ENCODE measurements at places on chromosomes 5 and 9.

DNA sequence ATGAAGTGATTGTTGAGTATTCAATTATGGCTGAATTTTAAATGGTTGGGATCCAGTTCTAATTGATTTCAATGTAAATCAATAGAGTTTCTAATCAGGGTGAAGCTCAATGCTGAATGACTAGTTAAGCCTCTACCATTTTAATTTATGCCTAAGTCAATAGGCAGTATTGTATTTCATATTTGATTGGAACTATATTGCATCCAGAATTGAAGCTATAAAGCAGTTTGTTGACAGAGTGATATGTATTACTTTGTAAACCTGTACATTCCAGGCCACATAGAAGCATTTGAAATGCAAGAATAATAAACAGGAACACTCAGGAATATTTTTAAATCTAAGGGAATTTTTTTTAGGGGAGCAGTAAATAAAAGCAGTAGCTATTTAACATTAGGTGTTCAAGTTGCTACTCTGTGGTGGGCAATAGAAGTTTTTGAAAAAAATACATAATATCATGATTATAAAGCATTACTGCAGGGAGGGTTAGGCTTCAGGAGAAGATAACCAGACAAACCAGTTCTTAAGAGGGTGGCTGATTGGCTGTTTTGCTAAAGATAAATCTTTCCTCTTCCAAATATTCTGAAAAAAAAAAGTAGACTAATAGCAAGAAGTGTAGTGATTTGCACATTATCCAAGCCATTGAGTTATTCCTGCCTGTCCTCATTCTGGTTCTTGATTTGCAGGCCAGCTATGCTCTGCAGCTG is 492.0 kb upstream of the MEF2C start:
- no peak for DNase-seq

- no peak for DNase-seq
Observed at GRCh38 chr5:23763170-23763569, 255.8 kb downstream of the PRDM9 start.

DNA sequence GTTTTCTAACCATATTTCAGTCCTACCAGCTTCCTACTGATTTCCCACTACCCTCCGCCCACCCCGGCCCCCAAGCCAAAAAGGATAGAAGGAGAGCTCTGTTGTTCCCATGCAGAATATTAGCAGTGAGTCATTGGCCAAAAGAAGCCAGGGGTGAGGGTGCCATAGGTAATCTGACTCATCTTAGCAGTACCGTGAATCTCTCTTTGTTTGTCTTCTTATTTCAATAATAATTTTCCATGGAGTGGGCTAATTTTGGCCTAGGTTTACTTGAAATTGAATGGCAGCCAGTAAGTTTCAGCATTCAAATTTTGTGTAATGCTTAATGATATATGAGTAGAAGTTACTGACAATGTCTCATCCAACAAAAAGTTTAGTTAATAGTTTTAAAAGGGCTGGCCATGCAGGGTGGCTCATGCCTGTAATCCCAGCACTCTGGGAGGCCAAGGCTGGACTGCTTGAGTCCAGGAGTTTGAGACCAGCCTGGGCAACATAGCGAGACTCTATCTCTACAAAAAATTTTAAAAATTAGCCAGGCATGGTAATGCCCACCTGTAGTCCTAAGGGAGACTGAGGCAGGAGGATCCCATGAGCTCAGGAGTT is 74.2 kb downstream of the C9orf152 start:
- no peak for DNase-seq

- DNase-seq: no peak
Observed at GRCh38 chr5:142700566-142700965, 14.7 kb upstream of the FGF1 start.

GRCh38 chr5:82105457-82105856 is 133.6 kb downstream of the ATG10 start:
- no peak for DNase-seq

Data from stimulated activated CD8-positive, alpha-beta memory T cell treated with anti-CD3 and anti-CD28 coated beads, Interleukin-7, amount 100 ng/mL, for 1 hour (primary cell).